Naive thymus-derived CD4-positive, alpha-beta T cell (primary cell): ENCODE measurements at places on chromosomes 5 and 9. TPM values are rescaled to one million over a fixed set of nuclear protein-coding genes. Genes with fewer than 3 reads are reported as not detected.

- DNase-seq, result no peak
- H3K4me1 ChIP-seq, result no peaks in the 10 kb centered on the region
- no peak overlapping the region for H3K4me3 ChIP-seq
- H3K36me3 ChIP-seq, result no peaks in the 10 kb centered on the region
Measured at GRCh38 chr5:78691084-78691960, 42.8 kb upstream of the LHFPL2 start.

- H3K27ac ChIP-seq, result no peak overlapping the region
- no peaks in the 10 kb centered on the region for H3K27me3 ChIP-seq
- no peak for DNase-seq
Measured at GRCh38 chr5:14254686-14255085, 111.5 kb downstream of the TRIO start.

DNA sequence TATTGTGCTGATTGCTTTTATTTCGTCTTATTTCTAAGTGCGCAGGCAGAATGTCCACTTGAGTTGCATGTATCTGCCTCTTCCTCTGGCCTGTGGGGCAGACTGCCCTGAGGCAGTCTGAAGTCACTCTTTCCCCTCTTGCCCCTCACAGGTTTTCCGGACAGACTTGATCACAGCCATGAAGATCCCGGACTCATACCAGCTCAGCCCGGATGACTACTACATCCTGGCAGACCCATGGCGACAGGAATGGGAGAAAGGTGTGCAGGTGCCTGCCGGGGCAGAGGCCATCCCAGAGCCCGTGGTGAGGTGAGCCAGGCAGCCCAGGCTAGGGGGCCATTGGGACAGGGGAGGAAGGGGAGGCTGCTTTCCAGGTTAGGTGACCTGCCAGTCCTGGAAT lies 26.4 kb downstream of the JADE2 start:
- H3K36me3 ChIP-seq, result peaks cover 95% of the 10 kb centered on the region
- no peak overlapping the region for H3K4me3 ChIP-seq
- H3K4me1 ChIP-seq, result peaks cover 24% of the 10 kb centered on the region
- DNase-seq, result no peak
- H3K27ac ChIP-seq, result peak overlapping the region; percentile 20
- no peaks in the 10 kb centered on the region for H3K27me3 ChIP-seq

- H3K27ac ChIP-seq, result no peak overlapping the region
- H3K27me3 ChIP-seq, result no peaks in the 10 kb centered on the region
Measured at GRCh38 chr9:81225596-81225995, 463.8 kb downstream of the TLE1 start.

GRCh38 chr5:153559926-153560325 lies 69.5 kb downstream of the GRIA1 start:
- no peak overlapping the region for H3K27ac ChIP-seq
- no peaks in the 10 kb centered on the region for H3K27me3 ChIP-seq
- no peak overlapping the region for H3K4me3 ChIP-seq

Gene CD72
- 6.8 and 8.7 TPM in 2 replicates for total RNA-seq
